Muscle of arm (tissue), 14 donors: ENCODE measurements at places on chromosomes 11 and 22. TPM values are rescaled to one million over a fixed set of nuclear protein-coding genes. Genes with fewer than 3 reads are reported as not detected.

Gene SPTBN2
- polyA plus RNA-seq, result 18.8 TPM

Gene ST14
- not detected for polyA plus RNA-seq

DNA sequence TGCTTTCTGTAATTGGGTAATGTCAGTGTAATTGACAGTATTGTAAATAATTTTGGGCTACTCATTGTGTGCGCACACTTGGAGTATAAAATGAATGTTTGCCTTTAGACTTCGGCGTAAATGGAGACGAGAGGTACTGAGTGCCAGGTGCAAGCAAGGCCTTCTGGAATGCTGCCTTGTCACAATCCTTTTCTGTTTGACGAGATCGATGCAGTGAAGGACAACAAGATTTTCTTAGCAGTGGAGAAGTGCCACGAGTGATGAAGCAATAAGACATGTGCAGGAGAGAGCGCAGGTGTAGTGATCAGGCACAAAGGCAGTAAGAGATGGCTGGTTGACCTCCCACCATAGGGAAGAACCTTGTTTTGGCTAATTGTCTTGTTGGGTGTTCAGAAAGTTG, 67.5 kb downstream of the DDX10 start:
- no peak for DNase-seq

DNA sequence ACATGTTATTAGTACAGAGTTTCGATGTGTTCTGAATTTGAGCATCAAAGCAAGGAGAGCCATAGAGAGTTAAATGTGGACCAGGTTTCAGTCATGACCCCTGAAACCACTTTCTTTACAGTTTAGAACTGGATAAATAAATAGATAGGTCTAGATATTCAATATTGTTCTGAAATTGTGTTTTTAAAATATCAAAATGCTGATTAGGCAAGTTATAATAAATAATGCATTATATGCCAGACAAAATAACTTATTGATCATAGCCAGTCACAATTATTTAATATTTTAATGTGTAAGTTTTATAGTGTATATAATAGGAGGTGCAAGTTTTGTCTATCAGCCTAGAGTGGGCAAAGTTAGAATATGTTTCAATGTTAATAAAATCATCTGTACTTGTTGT, 569.5 kb downstream of the METTL15 start:
- DNase-seq, result no peak

GRCh38 chr11:126624506-126624905, 269.0 kb downstream of the ST3GAL4 start:
- no peak for DNase-seq

- peak; percentile 7 for DNase-seq
Measured at GRCh38 chr11:124793466-124794278, 6.5 kb downstream of the MSANTD2 start.

DNA sequence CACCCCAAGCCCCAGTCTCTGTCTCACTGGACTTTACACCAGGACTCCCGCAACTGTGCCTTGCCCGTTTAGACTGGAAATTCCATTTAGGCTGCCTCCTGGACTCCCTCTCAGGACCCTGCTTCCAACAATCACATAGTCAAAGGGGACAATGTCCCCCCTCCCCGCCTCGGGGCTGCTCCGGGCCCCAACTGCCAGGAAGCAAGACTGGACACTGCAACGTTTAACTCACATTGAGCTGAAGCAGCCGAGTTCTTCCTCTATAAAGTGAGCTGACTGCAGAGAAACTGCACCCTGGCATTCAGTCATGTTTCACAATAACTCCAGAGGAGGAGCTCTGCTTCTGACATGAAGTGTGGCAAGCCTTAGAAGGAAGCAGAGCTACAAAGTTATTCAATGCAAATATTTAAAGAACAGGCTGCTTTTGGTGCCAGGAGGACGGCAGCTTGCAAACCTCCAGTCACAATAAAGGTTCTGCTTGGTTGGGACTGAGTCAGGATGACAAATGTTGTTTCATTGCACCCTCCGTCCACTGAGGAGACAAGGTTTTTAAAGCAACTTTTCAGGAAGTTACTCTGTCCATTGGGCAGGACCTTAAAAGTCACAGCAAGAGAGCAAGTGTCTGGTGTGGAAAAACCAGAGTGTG, 19.9 kb downstream of the PACSIN2 start:
- DNase-seq, result peak; percentile 74

DNA sequence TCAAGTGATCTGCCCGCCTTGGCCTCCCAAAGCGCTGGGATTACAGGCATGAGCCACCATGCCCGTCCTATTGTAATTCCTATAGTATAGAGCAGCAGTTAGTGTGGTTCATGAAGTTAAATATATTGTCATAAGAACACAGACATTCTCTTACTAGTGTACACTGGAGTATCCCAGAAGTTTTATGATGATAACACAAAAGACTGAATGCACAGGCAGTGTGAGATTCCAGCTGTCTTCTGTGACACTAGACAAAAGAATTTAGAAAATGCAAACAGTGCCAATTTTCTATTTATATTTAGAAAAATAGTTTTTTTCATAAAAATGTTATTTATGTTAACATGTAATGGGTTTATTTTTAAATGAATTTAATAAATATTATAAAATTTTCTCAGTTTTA, 39.4 kb upstream of the RBX1 start:
- DNase-seq, result no peak

DNA sequence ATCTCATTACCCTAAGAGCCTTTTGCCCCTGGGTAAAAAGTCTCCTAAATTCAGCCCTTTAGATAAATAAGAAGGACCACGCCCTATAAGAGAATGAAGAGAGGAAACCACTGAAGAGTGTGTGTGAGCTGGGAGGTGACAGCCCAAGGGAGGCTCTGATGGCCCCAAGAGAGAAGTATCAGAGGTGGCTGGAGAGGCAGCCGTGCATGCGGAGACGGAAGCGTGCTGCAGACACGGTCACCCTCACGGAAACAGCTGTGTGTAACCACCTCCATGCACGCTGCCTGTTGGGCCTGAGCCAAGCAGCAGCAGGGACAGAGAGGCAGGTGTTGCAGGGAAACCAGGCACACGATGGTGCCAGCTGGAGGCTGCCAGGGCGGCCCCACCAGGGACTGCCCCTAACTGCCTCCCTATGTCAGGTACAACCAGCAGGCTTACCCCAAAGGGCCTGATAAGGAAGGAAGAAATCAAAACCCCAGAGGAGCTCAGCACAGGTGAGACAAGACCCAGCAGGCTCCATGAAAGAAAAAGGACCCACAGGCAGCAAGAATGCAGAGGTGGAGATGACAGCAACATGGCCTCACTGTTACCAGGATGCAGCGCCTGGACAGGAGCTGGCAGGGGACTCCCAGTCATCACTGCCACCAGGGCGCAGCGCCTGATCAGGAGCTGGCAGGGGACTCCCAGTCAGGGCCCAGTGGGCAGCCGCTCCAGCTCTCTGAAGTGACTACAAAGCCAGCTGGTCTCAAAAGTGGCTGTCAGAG, 7.8 kb downstream of the LARGE2 start:
- no peak for DNase-seq
